GM06990 (cell line): ENCODE measurements at places on chromosomes 11 and 22.

DNA sequence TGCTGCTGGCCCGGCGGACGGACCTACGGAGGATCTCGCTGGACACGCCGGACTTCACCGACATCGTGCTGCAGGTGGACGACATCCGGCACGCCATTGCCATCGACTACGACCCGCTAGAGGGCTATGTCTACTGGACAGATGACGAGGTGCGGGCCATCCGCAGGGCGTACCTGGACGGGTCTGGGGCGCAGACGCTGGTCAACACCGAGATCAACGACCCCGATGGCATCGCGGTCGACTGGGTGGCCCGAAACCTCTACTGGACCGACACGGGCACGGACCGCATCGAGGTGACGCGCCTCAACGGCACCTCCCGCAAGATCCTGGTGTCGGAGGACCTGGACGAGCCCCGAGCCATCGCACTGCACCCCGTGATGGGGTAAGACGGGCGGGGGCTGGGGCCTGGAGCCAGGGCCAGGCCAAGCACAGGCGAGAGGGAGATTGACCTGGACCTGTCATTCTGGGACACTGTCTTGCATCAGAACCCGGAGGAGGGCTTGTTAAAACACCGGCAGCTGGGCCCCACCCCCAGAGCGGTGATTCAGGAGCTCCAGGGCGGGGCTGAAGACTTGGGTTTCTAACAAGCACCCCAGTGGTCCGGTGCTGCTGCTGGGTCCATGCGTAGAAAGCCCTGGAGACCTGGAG lies 74.1 kb downstream of the LRP5 start:
- DNase-seq = no peak

- no peak for DNase-seq
These were observed 18.1 kb downstream of the ANO3 start for GRCh38 chr11:26350002-26350401.

- no peak for DNase-seq
These were observed 385.1 kb downstream of the BUD13 start for GRCh38 chr11:116387641-116388040.

GRCh38 chr11:13271060-13271693 lies 6.4 kb upstream of the BMAL1 start:
- no peak for DNase-seq

- no peak for DNase-seq
These were observed 404.3 kb downstream of the JRKL start for GRCh38 chr11:96794152-96794551.

GRCh38 chr11:31231601-31232000 lies 137.9 kb downstream of the DCDC1 start:
- DNase-seq = no peak

GRCh38 chr22:26648011-26648497 lies 9.3 kb upstream of the MIAT start:
- DNase-seq = no peak

GRCh38 chr11:49377978-49378377 lies 169.6 kb upstream of the FOLH1 start:
- no peak for DNase-seq
